GM23338 (cell line): ENCODE measurements at places on chromosomes 16 and 17. TPM values are rescaled to one million over a fixed set of nuclear protein-coding genes. Genes with fewer than 3 reads are reported as not detected.
A peak's percentile ranks its signal among the peaks of the same experiment; 100 is the strongest.

DNA sequence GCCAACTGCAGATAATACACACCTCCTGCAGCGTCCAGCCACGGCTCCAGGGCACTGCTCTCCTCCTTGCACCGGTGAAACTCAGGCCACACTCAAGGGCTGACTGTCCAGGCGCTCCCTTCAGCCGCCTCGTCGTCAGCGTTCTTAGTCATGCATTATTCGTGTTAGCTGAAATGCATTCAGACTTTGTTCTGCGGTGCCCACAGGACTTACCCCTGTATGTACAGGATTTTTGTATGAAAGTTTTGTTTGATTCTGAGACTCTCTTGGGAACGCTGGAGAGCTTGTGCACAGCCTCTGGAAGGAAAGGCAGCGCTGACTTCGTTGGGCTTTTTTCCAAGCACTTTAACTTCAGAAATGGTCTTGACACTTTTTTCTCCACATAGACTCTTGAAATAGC lies 22.1 kb downstream of the CIBAR2 start:
- DNase-seq = no peak

DNA sequence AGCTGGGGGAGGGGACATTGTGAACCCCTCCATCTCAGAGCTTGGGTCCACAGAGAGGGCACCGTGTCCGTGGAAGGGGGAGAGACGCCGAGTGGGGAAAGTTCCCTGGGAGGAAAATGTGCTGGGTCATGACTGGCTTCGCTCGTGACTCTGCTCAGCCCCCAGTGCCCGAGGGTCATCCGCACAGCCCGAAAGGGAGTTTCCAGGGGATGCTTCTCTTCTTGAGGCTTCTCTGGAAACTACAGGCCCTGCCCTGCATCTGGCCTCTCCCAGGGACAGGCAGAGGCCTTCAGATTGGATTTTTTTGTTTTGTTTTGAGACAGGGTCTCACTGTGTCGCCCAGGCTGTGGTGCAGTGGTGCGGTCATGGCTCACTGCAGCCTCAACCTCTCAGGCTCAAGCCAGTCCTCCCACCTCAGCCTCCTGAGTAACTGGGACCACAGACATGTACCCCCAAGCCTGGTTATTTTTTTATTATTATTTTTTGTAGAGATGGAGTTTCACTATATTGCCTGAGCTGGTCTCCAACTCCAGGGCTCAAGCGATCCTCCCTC lies 9.8 kb upstream of the GSE1 start:
- no peak for DNase-seq

GRCh38 chr16:21614896-21615295 lies 15.5 kb downstream of the METTL9 start:
- DNase-seq = peak; percentile 38

GRCh38 chr16:47732122-47732521 lies 271.0 kb downstream of the PHKB start:
- DNase-seq = peak; percentile 2

DNA sequence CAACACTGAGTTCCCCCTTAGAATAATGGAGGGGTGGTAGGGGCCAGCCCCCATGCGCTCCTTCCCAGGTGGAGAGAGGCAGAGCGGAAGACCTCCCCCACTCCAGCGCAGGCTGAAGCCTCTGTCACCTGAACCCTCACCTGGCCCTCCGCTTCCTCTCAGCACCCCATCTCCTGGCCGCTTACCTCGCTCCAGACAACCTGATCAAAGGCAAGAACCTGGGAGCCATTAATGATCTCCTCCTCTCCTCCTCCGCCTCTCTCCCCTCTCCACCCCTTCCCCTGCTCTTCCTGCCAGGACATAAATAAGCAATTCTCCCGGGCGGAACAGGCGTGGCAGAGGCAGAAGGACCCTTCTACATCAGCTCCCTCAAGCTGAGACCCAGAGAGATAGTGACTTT lies 110.2 kb upstream of the LHX1 start:
- DNase-seq = peak; percentile 51

USP6 gene
- 0.94 and 1.1 TPM in 2 replicates for total RNA-seq

YBX2 gene
- 20.6 and 36.5 TPM in 2 replicates for total RNA-seq

DNA sequence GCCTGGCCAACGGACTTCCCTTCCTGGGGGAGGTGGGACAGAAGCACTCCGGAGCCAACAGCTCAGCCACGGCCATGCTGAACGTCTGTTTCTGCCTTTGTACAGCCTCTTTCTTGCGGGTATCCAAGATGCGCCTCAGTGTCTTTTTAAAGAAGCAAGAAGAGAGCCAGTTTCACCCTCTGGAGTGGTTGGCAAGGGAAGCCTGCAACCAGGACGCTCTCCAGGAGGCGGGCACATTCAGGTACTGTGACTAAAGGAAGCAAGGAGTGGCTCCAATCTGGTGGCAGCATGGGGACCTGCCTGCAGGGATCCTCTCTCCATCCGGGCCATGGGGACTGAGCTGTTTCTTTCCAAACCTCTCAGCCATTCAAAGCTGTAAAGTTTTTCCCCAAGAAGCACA lies 60.6 kb upstream of the ENDOV start:
- DNase-seq = no peak

CSH2 gene
- total RNA-seq = not detected in 2 replicates

TMEM235 gene
- total RNA-seq = not detected in 2 replicates

OTOP3 gene
- total RNA-seq = not detected in 2 replicates

DNA sequence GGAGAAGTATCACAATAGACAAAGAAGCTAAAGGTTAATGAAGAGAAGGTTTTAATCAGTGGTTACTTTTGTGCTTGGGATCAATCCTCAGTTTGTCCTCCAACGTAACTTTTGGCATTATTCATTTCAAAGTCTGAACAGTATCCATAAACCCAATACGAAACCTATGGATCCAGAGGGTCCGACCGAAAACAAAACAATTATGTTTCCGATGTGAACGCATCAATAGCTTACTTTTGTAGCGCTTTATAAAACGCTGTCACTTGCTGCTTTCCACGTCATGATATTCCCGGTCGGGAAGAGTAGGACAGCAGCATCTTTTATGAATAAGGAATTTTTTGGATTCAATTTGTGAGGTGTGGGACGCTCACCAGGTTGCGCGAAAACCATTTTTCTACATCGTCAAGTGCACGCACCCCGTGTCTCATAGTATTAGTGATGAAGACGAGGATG lies 383.8 kb downstream of the ZFHX3 start:
- peak; percentile 2 for DNase-seq

DNA sequence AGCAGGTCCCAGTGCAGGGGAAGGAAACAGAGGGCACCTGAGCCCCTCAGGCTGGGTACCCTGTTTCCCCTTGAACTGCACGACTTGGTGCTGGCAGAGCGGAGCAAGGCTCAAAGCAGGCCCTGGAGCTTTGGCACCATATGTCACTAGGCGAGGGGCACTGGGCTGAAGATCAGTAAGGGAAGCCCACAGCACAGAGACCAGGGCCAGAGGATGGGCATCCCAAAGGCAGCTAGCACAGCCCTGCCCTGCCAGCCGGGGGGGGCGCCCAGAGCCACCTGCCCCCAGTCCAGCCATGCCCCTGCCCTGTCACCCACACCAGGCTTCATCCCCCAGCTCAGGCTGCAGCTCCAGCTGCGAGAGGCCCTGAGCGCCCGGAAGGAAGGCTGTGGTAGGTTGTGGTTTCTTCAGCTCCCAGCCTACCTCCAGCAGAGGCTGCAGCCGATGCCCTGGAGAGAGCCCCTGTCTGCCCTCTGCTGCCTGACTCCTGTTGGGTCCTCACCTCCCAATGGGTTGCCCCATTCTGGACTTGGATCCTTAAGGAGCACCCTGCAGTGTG lies 10.9 kb downstream of the NHERF1 start:
- DNase-seq = no peak

ASGR1 gene
- 5.3 and 9.0 TPM in 2 replicates for total RNA-seq

- no peak for DNase-seq
Measured at GRCh38 chr17:6862825-6863224, 31.3 kb upstream of the TEKT1 start.

DNA sequence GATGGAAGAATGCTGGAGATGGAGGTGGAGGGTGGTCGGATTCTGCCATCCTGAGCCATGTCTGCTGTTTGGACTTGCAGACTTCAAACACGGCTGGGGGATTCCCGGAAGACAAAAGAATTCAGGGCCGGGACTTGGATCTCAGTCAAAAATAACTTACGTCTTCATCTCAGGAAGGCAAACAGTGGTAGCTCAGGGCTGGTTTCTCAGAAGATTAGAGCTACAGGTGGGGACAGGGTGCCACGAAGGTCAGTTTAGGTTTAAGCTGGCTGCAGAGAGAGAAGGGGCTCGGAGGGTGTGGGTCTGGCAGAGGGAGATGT lies 4.3 kb upstream of the RHBDL3 start:
- no peak for DNase-seq

RPS6KB1 gene
- 15.1 and 19.5 TPM in 2 replicates for total RNA-seq

GRCh38 chr16:88306860-88307545 lies 75.8 kb upstream of the ZNF469 start:
- no peak for DNase-seq

- DNase-seq = peak; percentile 60
Measured at GRCh38 chr16:79318143-79318899, 282.2 kb downstream of the MAF start.

DNA sequence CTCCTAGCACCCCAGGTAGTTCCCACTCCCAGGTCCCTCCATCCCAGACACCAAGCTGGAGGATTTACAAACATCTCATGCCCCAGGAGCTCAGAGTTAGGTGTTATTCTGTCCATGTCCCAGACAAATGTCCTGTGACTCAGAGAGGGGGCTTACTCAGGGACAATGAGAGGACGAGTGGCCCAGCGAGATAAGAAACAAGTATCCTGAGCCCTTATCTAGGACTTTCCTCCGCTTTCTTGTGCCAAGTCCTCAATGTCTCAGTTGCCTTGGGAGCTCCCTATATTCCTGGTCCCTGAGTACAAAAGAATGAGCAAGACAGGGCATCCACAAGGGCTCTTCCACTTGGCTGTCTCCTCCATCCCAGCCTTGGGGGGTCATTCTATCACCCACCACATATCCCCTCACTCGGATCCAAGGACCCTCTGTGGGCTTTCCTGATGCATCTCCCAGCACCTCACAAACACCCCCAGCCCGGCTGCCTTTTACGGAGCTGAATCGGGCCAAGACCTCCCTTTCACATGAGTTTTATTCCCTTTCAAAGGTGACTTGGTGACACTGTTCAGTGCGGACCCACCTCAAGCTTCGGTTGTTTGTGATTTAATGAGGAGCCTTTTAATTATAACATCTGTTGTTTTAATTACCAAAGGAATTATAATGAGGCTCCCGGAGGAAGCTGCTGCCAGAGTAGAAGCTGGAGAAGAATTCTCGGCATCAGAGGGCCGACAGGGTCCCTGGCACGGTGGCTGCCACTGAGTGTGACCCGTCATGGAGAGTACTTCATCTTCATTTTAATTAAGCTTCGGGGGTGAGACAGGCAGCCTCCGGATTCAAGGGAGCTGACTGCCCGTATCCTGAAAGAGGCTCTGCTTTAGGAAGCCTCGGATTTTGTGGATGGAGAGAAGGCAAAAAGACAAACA lies 121.5 kb downstream of the WSCD1 start:
- DNase-seq = no peak

CTCF gene
- total RNA-seq = 64.5 and 81.0 TPM in 2 replicates

RUNDC3A gene
- total RNA-seq = 4.0 and 5.5 TPM in 2 replicates

NPLOC4 gene
- total RNA-seq = 54.3 and 79.1 TPM in 2 replicates

DNA sequence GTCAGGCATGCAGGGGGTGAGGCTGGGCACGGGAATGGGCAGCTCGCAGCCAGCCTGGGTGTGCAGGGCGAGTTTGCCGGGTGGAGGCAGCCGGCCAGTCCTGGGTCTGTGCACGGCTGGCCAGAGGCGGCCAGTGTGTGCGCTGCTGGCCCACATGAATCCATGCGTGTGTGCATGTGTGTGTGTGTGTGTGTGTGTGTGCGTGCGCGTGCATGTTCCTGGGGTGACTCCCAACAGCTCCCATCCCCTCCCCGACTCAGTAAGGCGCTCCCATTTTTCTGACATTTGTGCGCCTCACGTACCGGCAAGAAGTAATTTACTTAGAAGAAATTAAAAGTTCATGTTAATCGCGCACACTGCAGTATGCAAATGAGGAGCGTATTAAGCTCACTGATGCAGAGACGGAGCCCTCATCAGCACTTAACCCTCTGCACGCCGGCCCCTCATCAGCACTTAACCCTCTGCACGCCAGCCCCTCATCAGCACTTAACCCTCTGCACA lies 55.4 kb upstream of the ACSF3 start:
- no peak for DNase-seq

- no peak for DNase-seq
Measured at GRCh38 chr17:77212833-77213777, 72.3 kb downstream of the SEC14L1 start.

FOXC2 gene
- not detected in 2 replicates for total RNA-seq

- peak; percentile 47 for DNase-seq
Measured at GRCh38 chr17:76565728-76566612, 19.7 kb downstream of the ST6GALNAC2 start.

GRCh38 chr16:54266363-54266955 lies 20.1 kb downstream of the IRX3 start:
- DNase-seq = no peak

DNA sequence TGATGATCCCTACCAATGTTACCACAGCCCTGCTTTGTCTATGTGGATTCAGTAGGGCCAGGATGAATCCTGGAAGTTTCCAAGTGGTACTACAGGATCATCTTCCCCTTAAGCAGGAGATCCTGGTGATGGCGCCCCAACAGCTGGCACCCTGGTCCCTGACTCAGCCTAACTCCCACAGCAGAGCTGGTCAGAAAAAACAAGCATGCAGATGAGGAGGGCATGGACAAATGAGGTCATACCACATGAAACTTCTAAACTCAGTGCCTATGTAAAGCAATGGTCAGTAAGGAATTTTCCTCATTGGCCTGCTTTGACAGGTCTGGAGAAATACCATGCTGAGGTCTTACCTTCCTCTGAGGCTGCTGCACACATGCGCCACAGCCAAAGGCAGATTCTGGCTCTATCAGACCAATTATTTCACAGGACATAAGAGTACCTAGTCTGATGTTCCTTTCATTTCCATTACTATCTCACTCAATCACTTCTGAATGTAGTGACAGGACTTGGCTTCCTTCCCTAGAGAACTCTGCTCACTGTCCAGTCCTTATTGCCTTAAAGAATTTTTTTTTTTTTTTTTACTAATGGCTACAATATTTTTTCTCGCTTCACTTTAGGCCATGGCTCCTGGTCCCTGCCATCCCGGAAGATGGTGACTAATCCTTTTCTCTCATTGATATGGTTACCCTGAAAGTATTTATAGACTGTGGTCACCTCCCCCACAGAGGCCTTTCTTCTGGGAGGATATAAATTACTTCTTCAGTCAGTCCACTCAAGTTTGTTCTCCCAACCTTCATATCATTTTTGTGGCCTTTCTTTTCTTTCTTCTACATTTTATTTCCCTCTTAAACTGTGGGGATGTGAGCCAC lies 525.2 kb upstream of the PSMD7 start:
- DNase-seq = no peak

FBXW10 gene
- total RNA-seq = 0.07 TPM in 1 of 2 replicates, not detected in the other

FN3KRP gene
- total RNA-seq = 13.2 and 15.9 TPM in 2 replicates
